OCI-LY7 (cell line): ENCODE measurements at places on chromosomes 2 and 18.

DNA sequence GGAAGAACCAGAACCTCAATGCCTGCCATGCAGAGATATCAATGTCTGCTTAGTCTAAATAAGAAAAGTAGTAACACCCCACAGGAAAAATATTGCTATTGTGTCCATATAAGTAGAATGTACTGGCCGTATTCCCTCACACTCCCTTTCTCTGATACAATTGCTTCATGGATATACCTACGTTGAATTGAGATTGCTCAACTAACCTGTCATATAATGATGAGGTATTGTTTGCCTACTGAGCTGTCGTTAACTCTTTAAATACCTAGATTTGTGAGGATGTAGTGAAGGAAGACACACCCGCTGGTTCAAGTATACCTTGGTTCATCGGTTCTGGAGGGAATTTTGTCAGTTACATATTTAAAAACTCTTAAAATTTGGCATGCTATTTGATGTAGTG, 480.7 kb upstream of the TCF4 start:
- DNase-seq: no peak

DNA sequence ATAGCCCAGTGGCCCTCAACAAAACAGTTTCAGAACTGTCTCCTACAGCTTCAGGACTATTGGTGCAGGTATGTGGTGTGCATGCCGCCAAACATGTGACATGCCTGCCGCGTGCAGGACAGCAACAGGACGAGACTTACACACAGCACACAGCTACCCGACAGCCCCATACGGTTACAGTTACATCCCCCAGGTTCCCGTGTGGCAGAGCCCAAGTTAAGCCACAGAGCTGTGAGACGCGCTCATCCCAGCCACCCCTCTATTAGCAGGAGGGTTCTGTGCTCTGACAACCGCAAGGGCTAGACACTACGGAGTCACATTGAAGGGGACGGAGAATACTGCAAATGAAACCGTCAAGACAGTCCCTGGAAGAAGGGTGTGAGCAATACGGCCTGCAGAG, 16.4 kb upstream of the TUBB6 start:
- DNase-seq: no peak

DNA sequence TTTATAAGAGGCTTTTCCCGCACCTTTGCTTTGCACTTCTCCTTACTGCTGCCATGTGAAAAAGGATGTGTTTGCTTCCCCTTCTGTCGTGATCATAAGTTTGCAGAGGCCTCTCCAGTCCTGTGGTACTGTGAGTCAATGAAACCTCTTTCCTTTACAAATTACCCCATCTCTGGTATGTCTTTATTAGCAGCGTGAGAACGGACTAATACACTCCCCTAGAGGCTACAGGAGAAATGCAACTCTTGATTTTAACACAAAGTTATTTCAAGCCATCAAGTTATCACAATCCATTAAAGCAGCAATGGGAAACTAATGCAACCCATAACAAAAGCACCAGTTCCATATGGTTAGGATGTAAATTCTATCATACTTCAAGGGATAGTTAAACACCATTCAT, 1378.8 kb upstream of the DDX18 start:
- DNase-seq: no peak

DNA sequence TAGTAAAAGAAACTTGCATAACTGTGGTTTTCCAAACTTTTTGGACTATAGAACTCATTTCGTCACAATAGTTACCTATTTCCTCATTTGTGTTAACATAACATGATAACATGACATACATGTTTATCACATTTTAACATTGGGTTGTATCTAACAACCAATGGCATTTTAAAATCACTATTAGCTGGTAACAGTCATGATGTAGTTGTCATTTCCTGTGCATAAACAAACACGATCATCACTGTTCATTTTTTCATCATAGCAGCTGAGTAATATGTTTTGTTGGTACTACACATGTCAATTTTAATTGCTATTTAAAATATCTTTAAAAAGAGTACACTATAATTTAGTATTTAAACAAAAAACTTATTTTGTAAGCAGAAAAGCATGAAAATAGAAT, 402.4 kb downstream of the SATB2 start:
- DNase-seq: no peak
